Fibroblast of the aortic adventitia (primary cell): ENCODE measurements at places on chromosomes 4 and X. TPM values are rescaled to one million over a fixed set of nuclear protein-coding genes. Genes with fewer than 3 reads are reported as not detected.
A peak's percentile ranks its signal among the peaks of the same experiment; 100 is the strongest.

DNA sequence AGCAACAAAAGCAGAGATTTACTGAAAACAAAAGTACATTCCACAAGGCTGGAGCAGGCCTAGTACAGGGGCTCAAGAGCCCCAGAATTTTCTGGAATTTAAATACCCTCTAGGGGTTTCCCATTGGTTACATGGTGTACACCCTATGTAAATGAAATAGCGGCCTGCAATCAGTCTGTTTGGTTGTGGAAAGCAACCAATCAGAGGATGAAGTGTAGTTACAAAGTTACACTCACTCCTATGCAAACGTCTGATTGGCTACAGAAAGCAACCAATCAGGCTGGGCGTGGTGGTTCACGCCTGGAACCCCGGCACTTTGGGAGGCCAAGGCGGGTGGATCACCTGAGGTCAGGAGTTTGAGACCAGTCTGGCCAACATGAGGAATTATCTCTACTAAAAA is 13.8 kb upstream of the TXLNG start:
- no peak for DNase-seq

DNA sequence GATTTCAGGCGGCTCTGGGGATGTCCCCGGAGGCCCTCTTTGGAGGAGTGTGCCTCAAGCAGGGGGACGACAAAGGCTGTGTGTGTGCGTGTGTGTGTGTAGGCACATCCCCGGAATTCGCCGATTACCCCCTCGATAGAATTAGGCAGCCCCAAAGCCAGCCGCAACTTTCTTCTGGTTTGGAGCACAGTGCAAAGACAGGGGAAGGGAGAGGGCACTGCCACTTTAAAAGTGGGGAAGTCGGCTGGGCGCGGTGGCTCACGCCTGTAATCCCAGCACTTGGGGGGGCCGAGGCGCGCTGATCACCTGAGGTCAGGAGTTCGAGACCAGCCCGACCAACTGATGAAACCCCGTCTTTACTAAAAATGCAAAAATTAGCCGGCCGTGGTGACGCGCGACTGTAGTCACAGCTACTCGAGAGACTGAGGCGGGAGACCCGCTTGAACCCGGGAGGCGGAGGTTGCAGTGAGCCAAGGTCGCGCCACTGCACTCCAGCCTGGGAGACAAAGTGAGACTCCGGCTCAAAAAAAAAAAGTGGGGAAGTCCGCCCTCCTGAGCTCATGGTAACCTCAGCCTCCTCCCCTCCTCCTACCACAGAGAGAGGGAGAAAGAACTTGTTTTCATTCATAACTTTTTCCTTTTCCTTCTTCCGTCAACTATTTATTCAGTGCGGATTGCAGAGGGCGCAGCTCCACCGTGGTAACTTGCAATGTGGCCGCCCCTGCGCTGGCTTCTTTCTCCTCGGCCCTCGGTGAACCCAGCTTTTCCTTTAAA is 2.4 kb downstream of the SPRY1 start:
- DNase-seq: peak; percentile 86

DNA sequence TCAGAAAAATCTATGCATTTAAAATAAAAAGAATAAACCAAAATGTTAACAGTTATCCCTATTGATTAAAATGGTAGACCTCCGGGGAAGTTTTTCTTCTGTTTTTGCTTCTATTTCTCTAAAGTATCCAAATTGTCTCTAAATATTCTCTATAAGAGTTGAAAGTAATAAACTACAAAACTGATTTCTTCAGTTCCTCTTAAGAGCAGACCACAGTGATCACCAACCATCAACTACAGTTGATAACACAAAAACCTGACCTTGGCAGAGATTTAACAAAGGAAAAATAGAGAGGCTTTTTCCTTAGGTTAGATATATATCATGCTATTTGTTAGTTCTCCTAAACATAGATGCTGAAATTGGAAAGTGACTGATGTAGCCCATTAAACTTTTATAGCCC is 27.3 kb downstream of the DDX60 start:
- DNase-seq: no peak

GRCh38 chrX:67777148-67777547 is 233.3 kb downstream of the AR start:
- no peak for DNase-seq

DNA sequence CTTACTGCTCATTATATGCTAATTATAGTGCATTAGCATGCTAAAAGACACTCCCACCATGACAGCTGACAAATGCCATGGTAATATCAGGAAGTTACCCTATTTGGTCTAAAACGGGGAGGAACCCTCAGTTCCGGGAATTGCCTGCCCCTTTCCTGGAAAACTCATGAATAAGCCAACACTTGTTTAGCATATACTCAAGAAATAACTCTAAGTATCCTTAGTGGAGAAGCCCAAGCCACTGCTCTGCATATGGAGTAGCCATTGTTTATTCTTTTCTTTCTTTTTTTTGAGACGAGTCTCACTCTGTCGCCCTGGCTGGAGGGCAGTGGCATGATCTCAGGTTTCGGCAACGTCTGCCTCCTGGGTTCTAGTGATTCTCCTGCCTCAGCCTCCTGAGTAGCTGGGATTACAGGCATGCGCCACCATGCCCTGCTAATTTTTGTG is 15.5 kb downstream of the NUDT6 start:
- DNase-seq: no peak

DNA sequence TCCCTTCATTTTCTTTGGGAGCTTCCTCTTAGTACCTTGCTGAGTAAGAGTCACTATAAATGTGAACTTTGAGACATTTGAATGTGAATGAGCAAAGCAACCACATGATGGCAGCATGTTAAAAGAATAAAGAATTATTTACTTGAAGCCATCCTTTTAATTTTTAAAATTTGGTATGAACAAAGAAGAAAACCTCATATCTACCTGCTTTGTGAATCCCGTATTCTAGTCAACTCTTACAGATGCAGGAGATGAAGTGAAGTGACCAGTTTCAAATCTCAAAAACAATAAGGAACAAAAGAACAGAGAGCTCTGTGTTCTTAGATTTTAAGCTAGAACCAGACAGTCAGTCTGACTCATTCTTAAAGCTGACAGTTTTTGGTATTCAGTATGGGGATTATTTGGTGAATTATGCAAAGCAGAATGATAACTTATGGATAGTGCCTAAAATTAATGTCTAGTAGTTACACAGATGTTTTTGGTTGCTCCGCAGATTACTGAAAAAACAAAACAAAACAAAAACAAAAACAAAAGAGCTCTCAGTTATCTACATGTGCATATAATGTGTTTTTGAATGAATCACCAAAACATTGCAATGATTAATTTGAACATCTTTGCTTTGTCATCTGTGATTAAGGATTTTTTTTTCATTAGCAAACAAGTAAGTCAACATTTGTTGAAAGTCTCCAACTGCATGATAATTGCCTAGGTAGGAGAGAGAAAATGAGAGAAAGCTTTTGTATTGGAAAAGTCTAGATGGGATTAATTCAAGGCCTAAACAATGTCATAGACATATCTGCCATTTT is 48.2 kb upstream of the H2AZ1 start:
- peak; percentile 67 for DNase-seq

DNA sequence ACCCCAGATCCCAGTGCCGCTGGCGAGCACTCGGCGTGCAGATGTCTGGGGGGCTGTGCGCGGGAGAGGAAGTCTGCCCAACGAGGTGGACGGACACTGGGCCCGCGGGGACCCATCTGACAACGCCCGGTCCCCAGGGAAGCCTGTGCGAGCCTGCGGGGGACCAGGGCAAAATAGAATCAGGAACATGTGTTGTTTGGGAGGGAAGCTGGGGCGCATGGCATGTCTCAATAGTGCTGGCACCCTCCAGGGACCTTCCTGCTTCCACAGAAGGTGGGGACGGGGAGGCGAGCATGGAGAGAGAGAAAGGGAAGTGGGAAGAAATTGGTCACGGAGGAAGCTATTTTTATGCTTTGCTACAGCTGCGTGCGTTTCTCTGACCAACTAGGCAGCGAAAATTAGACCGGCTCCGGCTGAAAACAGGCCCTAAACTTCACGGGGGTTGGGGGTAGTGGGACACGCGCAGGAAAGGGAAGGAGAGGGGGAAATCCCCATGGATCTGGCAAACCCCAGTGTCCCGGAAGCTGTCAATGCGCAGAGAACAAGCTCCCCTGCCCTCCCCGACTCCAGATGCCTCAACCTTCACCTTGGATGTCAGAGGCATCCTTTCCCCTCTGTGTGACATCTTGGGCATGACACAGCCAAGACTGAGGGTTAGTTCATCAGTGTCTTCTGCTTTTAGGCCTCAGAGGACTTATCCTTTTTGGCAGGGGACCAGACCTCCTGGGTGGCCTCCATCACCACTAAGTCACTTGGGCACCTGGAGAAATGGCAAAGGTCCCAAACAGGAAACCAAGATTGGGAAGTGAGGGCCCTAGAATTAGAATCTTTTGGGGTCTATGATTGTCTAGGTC is 169.8 kb upstream of the BCOR start:
- no peak for DNase-seq

DNA sequence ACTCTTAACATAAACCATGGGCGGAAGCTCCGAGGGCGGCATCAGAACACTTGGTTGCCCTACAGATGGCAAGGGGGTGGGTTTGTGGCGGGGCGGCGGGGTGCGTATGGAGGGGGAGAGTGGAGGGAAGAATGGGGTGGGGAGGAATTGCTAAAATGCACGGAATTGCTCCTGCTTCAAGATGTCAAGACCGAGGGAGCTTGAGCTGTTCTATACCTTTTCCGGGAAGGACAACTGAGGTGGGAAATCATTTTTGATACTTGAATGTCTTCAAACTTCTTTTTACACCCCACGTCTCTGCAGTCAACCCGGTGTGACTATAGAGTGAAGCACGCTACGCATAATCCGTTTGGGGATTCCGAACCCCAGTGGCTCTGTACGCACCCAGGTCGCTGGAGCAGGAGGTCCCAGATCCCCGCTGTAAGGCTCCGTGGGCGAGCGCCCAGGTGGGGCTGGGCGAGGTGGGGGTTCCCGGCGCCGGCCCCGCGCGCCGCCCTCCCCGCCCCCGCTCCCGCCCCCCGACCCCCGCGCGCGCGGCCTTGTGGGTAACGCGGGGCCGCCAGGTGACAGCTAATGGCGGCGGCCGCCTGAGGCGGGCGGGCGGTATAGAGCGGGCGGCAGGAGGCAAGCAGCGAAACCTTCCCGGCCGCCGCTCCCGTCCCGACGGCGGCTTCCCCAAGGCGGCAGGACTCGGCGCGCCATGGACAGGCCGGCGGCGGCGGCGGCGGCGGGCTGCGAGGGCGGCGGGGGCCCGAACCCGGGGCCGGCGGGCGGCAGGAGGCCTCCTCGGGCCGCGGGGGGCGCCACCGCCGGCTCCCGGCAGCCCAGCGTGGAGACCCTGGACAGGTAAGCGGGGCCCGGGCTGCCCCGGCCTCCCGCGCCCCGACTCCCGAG is at the start of gene MTMR1:
MTMR1 (plus strand) TSS at position 566 of the 894 bp plus-strand sequence; CDS start at position 701, 135 bp downstream.
- DNase-seq: no peak

GRCh38 chr4:22434895-22435294 is 81.0 kb downstream of the ADGRA3 start:
- DNase-seq: peak; percentile 62

DNA sequence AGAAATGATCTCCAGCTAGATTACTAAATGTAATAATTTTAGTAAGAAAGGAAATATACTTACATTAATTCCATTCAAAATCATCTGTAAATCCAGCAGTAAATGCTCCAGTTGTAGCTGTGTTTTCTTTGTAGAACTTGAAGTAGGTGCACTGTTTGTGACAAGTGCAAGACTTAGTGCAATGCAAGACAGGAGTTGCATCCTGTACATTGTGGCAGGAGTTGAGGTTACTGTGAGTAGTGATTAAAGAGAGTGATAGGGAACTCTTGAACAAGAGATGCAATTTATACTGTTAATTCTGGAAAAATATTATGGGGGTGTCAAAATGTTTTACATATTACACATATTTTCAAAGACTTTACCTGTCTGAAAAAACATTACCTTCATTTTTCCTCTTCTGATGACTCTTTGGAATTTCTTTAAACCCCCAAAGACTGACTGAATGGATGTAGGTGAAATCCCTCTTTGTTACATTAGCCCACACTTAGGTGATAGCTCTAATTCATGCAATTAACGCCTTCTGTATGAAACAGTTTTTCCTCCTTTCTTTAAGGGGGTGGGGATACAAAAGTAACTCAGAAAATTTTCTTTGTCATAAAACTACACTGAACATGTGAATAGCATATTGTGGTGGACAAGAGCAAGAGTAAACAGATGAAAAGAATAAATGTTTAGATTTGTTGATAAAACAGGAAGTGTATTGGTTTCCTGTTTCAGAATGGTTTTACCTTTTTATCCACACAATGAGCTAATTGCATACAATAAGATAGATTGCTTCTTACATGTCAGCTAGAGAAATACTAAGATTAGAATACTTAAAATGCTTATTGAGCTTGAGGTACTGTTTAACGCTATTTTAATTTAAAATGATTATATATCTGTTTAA is at the start of gene IL2:
IL2 (minus strand) TSS at position 495 of the 886 bp plus-strand sequence; CDS start at position 210, 285 bp downstream.
- no peak for DNase-seq

GRCh38 chrX:723781-724180 is 93.2 kb downstream of the SHOX start:
- DNase-seq: peak; percentile 2

DNA sequence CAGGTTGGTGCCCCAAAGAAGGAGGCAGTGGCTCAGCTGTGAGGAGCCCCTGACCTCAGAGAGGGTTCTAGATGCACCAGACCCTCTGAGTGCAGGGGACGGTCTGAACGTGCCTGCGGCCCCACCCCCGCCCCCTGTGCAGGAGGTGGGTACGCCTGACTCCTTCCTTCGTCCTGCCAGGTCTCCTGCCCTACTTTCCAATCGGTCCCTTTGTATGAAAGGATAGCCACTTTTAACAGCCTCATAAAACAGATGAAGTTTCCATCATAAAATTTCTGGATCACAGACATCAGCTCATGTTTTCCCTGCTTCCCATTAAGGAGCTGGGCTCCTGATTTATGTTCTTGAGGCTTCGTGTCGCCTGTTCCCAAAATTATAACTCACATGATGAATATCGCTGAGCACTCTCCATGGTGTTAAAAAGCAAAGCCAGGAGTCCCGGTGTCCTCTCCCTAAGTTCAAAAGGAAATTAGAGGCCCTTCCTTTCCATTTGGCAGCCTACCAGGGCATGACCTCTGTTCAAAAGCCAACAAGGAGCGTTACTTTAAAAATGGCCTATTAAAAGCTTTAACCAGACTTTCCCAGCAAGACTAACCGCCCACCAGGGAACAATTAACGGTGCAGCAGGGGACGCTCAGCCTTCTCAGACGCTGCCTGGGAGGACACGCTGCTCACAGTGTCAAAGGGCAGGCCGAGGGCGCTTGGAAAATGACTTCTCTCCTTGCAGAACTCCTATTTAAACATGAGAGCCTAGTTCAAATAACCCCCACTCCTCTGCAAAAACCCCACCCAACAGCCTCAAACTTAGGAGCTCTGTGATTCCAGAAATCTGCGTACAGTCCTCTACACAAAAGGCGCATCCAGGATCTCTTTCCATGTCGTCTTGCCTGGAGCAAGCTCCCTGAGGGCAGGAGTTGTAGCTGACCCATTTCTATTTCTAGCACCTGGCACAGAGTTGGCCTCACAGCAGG is 181.9 kb downstream of the AFAP1 start:
- no peak for DNase-seq

- DNase-seq: peak; percentile 77
These were observed 344.3 kb downstream of the BCOR start for GRCh38 chrX:39753293-39753996.

- peak; percentile 77 for DNase-seq
These were observed 39.9 kb downstream of the TXLNG start for GRCh38 chrX:16826207-16826606.

GRCh38 chr4:76053730-76054129 is 17.9 kb upstream of the CXCL11 start:
- DNase-seq: no peak

TBC1D8B gene
- total RNA-seq: 17.1 and 17.3 TPM in 2 replicates

TAB3 gene
- total RNA-seq: 13.2 and 19.5 TPM in 2 replicates

PAGE2B gene
- not detected in 2 replicates for total RNA-seq

WDR17 gene
- total RNA-seq: 2.6 and 3.1 TPM in 2 replicates

RBM46 gene
- total RNA-seq: 0.57 TPM in 1 of 2 replicates, not detected in the other

CT45A7 gene
- not detected in 2 replicates for total RNA-seq

CLNK gene
- total RNA-seq: 0.08 TPM in 1 of 2 replicates, not detected in the other

GPM6B gene
- 0.57 and 10.4 TPM in 2 replicates for total RNA-seq

PDE6B gene
- not detected in 2 replicates for total RNA-seq
